ENCODE measurements at places on chromosomes 11 and 22.

DNA sequence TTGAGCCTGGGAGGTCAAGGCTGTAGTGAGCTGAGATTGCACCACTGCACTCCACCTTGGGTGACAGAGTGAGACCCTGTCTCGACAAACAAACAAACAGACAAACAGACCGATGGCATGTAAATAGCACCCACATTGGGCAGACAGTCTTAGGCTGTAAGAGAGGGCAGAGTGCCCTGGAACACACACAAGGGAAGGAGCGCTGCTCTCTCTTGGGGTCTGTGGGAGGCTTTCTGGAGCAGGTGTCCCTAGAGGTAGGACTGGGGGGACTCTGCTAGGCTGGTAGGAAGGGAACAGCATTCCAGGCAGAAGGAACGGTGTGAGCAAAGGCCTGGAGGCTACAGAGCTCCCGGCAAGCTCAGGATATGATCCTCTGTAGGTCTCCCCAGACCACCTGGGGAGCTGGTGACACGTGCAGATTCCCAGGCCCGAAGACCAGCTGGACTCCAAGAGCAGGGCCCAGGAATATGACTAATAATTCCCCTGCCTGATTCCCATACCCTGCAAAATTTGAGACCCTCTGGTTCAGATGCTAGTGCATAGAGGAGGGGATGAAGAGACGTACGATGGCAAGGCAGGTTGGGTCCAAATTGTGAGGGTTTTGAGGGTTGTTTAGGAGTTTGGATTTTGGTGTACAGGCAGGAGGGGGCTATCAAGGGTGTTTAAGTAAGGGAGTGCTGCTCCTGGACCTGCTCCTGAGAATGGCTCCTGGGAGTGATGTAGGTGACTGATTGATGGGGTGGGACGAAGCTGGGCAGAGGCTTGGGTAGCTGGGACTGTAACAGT lies 11.6 kb downstream of the SMIM38 start:
- no peak for DNase-seq

DNA sequence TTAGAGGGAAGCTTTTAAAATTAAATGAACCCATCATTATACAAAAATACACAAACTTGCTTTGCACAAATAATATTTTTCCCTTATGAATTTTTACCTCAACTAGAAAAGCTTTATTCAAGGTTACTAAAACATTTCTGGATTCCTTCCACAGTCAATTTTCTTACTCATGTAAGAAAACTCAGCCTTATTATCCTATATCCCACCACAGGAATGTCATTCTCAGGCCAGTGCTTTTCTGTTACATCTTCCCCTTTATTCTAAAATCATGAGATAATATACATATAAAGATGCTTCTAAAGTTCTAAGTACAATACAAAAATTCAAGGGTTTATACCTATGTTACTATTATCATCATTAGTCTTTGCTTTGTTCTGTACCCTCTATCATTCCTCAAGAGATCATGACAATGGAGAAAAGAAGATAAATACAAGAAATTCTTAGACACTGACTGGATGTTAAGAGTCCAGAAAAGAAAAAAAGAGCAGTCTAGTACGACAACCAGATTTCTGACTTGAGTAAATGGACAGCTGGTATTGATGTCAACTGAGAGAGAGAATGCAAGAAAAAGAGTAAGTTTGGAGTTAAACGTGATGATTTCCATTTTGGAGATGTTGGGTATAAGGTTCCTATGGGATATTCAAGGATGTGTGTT lies 60.3 kb downstream of the MTMR2 start:
- no peak for DNase-seq

- DNase-seq, result no peak
Measured at GRCh38 chr11:63142459-63142858, 1.6 kb downstream of the SLC22A24 start.

GRCh38 chr22:49238181-49239141 lies 589.2 kb downstream of the BRD1 start:
- no peak for DNase-seq

DNA sequence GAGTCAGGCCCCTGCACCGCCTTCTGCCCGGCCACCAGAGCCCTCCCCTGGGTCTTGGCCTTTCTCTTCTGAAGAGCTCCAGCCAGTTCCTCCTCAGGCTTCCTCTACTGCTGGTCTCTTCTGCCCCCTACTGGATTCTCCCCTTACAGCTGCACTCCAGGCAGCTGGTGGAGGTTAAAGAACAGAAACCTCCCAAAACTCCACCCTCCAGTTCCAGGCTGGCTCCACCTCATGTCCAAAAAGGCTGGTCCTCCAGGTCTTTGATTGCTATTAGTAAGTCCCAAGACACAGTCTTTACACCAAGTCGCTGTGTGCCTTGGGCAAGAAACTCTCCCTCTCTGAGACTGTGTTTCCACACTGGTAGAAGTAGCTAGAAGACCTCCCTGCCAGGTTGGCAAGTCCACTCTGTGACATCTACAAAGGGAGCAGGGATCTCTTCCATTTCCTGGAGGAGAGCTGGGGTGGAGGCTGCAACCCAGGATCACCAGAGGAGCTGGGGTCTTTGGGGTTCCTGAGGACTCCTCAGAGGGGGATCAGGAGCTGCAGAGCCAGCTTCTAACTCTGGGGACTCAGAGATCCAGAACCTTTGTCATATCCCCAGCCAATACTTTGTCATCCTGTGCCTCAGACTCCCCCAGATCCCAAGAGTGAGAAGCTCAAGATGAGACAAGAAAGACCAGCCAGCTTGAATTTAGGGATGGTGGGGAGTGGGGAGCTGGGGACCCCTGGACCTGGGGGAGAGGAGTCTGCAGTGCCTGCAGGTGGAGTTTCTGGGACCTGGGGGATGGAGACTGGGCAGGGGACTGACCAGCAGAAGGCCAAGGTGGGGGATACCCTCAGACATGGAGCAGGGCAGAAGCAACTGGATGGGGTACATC lies 3.4 kb upstream of the IGLL5 start:
- peak; percentile 50 for DNase-seq

DNA sequence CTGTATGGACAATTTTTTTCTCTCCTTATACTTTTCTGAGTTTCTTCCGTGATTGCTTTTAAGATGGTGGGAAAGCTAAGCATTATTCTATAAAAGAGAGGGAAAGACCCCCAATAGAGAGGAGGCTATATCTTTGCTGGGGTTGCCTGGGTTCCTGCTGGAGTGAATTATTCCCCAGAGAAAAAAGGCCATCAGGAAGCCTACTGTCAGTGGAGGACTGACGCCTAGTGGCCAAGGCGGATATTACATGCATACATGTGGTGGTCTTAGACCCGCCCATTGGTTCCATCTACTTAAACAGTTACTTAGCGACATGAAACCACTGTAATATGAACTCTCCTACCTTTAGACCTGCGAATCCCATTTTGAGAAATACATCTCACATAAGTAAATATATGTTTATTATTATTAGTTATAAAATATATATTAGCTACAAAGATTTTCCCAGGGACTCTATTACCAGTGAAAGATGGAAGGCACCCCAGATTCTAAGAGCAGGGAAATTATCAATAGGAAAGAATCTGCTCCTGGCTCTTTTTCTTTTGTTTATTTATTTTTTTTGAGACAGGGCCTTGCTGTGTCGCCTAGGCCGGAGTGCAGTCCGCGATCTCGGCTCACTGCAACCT lies 15.7 kb upstream of the PGA3 start:
- DNase-seq, result peak; percentile 89

GRCh38 chr11:15699978-15700377 lies 585.3 kb downstream of the INSC start:
- no peak for DNase-seq

GRCh38 chr11:16703795-16704194 lies 34.7 kb upstream of the C11orf58 start:
- no peak for DNase-seq

DNA sequence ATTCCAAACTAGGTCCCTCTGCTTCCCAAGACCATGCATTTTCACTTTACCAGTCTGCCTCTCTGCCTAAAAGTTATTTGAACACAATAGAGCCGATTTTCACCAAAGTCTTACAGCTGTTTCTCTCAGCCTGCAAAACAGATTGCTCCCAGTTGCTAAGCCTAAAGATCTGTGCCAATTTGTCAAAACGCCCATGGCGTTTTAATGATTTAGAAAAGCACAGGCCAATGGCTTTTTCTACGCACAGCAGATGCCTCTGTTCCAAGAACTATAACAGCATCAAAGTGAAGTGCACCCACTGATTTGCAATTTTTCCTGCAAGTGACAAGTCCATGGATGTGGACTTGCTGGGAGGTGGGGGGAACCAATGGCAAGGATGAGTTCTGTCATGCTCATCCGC lies 173.9 kb upstream of the SYN3 start:
- DNase-seq, result no peak

DNA sequence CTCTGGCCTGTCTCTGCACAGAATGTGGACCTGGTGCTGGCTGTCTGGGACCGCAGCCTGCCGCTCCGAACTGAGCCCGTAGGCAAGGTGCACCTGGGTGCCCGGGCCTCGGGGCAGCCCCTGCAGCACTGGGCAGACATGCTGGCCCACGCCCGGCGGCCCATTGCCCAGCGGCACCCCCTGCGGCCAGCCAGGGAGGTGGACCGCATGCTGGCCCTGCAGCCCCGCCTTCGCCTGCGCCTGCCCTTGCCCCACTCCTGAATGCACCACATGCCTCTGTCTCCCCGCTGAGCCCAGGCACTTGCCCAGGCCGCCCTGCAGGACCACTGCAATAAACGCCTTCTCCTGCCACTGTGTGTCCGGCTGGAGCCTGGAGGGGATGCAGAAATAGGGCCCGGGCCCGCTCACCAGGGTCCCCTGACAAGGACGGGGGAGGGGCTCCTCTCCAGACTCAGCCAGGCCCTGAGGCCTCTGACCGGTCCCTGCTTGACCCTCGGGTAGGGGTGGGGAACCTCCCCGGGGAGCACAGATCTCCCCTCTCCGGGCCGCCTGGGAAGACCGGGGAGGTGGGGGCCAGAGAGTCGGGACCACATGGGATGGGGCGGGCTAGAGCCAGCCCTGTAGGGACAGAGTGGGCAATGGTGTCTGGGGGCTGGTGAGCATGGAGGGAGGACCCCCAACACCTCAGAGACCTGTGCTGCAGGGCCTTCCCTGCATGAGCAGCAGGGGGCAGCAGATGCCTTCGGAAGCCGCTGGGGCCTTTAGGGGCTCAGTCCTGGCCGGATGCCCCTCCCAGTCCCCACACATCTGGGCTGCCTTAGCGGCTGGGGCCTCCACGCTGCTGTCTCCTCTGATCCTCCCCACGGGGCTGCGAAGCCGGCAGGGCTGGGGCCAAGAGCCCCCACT lies 1.4 kb upstream of the TNNI2 start:
- DNase-seq, result peak; percentile 39

GRCh38 chr11:82787981-82788380 lies 54.3 kb upstream of the FAM181B start:
- no peak for DNase-seq

- no peak for DNase-seq
Measured at GRCh38 chr11:22742157-22742613, 75.8 kb downstream of the GAS2 start.

DNA sequence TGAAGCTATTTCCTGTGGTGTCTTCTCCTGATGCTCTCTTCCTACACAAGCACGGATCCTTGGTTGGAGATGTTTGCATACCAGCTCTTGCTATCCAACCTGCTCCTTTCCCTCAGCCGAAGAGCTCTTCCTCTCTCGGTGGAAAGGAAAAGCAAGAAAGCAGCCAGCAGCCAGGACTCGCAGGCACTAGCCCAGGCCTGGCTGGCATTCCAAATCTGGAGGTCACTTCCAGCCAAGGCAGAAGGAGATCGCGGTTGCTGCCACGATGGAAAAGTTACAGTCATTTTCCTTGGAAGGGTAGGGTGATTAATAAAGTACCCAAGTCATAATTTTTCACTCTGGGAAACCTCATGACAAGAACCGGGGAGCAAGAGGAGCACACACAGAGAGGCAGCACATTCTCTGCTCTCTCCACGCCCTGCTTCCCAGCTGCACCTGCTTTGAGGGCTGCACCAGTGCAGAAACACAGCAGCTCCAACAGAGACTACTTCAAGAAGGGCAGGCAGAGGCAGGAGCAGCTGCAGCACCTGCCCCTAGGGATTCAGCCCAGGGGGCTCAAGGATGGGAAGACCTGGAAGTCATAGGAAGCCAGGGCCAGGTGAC lies 399.3 kb downstream of the CADM1 start:
- no peak for DNase-seq

DNA sequence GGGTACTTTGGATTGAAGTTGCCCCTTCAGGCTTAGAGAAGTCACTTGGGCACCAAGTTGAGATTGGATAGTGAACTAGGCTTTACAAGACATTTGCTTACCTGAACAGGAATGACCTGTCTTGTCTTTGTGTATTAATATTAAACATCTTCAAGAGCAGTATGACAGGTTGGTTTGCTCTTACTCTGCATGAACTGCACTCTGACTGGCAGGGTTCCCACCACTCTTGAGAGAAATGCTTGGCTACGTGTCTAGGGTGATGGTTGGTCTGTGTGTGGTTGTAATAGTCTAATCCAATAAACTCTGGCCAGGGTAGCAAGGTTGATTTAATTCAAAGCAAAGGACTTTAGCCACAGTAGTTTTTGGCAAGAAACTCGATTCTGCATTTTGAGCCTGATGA lies 20.1 kb upstream of the SPTBN2 start:
- no peak for DNase-seq

GRCh38 chr22:42908374-42908746 lies 51.3 kb upstream of the ARFGAP3 start:
- no peak for DNase-seq

- DNase-seq, result no peak
Measured at GRCh38 chr22:35425971-35426800, 26.2 kb downstream of the MCM5 start.

DNA sequence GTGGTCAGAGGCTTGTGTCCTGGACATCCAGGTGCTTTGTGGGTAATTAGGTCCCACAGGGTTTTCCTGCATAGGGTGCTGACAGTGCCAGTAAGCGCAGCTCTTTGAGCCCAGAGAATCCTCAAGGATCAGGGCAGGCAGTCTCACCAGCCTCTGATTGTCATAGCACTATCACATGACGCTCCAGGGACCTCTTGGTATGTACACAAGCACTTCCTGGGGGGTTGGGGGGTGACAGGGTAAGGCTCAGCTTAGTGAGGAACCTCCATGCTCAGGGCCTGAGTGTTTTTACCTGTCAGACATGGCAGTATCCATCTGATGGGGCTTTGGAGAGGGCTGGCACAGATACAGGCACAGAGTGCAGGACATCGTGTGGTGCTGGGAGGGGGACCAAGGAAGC lies 27.9 kb upstream of the SUSD2 start:
- DNase-seq, result no peak

DNA sequence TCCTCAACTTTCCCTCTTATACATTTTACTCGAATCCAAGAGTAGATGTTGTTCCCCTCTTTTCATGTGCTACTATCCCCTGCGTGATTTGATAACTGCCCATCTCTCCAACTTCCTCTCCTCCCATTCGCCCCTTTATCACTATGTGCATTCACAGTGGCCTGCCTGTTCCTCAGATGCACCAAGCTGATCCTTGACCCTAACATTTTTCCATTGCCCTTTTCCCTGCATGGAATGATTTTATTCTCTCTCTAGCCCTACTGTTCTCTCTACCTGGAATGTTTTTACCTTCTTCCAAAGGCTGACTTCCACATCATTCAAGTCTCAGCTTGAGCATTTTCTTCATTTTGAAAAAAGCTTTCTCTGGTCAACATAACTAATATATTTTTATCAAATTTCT lies 15.8 kb upstream of the BBOX1 start:
- no peak for DNase-seq

- DNase-seq, result no peak
Measured at GRCh38 chr11:132119573-132119972, 749.2 kb downstream of the NTM start.
